T-helper 22 cell (primary cell): ENCODE measurements at places on chromosomes 2 and 18.

GRCh38 chr2:202038471-202039277, 5.0 kb downstream of the FZD7 start:
- DNase-seq, result no peak

DNA sequence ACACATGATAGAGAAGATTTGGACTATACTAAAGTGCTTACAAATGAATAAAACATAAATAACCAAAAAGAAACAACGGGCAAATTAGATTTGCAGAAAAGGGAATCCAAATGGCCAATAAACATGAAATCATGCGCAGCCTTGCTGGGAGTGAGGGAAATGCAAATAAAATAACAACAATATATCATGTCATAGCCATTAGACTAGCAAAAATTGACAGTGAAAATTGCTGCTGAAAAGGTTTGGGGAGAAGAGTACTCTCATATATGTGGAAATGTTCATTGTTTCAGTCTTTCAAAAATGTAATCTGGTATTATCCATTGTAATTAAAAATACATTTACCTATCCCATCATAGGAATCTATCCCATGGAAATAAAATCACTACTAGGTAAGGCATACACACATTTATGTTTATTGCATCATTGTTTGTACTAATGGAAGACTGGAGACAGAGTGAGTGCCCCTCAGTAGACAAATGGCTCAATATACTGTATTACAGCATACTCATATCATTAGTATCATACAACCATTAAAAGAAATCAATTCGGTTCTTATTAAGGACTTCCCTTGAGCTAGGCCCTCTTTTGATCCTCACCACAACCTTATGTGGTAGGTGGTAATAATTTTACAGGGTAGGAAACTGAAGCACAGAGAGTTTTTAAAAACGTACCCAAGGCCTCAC, 94.1 kb upstream of the MSTN start:
- no peak for DNase-seq

GRCh38 chr2:30127016-30127893, 19.6 kb upstream of the YPEL5 start:
- no peak for DNase-seq

GRCh38 chr2:227464361-227464760, 7.6 kb upstream of the AGFG1 start:
- DNase-seq, result no peak

GRCh38 chr2:224711381-224711780, 4.8 kb downstream of the CCDC195 start:
- no peak for DNase-seq

DNA sequence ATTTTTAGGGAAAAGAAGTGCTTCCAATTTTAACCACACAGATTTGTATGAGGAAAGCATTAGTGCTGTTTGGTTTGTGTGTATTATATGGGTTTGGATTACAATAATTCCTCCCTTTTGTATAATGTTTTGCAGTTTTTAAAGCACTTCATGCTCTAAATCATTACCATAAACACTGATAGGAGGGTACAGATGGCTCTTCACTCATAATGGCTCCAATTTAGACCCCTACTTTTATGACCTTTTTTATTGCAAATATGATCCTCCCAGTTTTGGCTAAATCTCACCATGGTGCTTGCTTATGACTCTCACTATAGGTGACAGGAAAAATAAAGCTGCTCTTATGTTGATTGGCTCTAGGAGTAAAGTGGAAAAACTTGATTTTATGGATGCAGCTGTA, 23.8 kb upstream of the TMEM17 start:
- DNase-seq, result no peak

- DNase-seq, result no peak
Measured at GRCh38 chr2:9885036-9885684, 41.9 kb downstream of the TAF1B start.

GRCh38 chr2:239566995-239567568, 166.3 kb upstream of the HDAC4 start:
- DNase-seq, result no peak

DNA sequence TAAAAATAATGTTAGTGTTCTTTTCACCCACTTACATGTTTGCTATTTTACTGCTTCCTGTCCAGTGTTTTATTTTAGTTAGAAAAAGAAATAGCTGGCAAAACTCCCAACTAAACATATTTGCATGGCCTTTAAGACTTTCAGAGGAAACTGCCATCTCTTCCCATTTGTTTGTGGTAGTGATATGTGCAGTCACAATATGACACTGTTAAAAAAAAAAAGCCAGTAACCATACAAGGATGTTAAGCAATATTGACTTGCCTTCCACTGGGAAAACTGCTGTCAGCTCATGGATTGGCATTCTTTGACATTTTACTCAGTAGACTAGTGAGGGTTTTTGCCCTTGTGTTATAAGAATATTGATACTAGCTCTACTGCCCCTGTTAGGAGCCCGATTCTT, 29.1 kb downstream of the XIRP2 start:
- DNase-seq, result no peak

- DNase-seq, result no peak
Measured at GRCh38 chr2:132392221-132392620, 24.4 kb upstream of the GPR39 start.

GRCh38 chr2:53874401-53874950, 14.7 kb upstream of the GPR75 start:
- DNase-seq, result no peak

GRCh38 chr2:65370387-65371073, 61.9 kb downstream of the SPRED2 start:
- DNase-seq, result no peak

GRCh38 chr2:86704459-86704971, 15.6 kb upstream of the RMND5A start:
- DNase-seq, result no peak

DNA sequence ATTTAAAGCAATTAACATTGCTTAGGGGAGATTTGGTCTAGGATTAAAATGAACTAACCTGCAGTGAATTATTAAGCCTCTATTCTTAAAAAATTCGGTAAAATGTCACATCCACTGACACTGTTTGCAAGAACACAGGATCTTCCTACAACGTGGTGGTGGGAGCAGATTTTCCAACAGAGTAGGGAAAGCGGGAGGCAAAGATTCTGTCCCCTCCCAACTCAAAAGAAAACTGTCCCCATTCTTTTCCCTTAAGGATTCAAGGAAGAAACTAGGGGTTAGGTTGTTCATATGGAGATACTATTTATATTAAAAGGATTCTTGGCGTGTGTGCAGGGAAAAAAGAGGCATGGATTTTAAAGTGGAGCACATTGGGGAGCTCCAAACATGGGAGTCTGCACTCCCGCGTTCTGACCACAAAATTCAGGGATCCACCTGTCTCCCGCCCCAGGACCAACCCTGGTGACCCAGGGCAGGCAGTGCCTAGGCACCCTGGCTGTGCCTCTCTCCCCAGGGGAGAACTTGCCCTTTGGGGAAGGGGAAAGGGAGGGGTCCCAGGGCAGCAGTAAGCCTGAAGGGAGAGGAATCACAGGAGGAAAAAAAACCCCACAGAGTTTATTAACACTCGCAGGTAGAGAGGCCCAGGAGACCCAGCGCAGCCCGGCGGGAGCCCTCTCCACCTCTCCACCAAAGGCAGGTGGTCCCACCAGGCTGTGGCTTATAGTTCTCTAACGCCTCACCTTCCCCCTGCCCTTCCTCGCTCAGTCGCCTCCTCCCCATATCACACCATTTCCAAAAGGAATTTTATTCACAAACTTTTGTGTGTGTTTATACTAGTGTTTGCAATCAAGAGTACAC, 2.3 kb downstream of the PTGR3 start:
- DNase-seq, result no peak

DNA sequence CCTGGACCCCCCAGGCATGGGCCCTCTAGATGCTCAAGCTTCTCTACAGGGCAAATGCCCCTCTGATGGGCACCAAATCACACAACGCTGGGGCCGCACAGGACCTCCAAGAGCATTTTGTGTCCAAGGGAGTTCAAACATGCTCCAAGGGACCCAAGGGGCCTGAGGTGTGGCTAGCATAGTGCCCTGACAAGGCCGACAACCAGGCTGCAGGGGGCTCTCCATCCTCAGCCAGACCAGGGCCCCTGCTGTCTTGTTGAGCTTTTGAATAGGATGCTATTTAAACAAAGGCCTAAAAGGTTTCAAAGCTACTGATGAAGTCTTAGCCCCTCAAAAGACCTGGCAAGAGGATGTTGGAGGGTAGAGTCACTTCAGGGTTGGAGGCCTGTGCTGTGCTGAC, 33.1 kb downstream of the EN1 start:
- no peak for DNase-seq

DNA sequence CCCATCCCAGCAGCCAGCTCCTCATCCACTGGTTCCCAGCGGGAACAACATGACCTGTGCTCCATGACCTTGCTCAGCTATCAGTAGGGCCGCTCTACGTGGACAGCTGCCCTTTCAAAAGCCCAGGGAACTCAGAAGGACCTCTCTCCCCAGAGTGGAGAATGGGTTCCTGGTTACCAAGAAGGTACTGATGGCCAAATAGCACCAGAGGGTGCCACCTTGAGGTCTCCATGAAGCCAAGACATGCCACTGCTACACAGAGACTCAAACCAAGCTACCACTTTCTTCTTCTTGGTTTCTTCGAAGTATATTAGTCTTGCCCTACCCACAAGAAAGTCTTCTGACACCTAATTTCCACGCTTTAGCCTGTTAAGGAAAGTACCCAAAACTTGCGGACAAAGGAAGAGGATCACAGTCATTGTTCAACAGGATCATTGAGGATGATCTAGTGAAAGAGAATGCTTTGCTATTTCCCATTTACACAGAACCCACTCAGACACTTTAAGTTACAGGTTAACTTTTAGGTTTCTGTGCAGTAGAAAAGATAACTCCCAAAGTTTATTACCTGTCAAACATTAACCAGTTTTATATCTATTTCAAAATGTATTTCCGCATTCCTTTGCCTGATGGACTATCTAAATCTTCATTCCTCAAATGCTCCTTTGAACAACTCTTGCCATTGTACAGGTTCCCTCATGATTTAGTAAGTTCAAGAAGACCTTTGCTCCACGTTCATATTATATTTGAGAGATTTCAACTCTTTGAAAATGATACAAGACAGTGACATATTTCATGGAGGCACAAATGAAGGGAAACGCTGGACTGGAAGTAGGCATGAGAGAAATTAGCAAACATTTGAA, 102.2 kb downstream of the ALPK2 start:
- no peak for DNase-seq

DNA sequence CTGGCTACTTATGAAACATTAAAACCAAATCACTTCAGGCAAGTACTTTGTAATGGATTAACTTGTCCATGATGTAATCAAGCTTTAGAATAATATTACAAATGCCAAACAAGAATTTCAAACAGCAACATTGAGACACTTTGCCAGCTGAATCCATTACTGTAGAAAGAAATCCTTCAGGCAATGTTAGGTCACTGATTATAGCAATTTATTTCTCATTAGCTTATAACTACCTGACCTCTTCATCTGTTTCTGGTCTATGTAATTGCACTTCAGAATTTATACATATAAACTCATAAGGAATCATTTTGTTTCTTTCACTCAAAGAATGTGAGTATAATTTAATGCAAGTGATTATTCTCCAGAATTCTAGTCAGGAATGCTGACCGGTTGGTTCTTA, 692.6 kb upstream of the TMEFF2 start:
- no peak for DNase-seq

DNA sequence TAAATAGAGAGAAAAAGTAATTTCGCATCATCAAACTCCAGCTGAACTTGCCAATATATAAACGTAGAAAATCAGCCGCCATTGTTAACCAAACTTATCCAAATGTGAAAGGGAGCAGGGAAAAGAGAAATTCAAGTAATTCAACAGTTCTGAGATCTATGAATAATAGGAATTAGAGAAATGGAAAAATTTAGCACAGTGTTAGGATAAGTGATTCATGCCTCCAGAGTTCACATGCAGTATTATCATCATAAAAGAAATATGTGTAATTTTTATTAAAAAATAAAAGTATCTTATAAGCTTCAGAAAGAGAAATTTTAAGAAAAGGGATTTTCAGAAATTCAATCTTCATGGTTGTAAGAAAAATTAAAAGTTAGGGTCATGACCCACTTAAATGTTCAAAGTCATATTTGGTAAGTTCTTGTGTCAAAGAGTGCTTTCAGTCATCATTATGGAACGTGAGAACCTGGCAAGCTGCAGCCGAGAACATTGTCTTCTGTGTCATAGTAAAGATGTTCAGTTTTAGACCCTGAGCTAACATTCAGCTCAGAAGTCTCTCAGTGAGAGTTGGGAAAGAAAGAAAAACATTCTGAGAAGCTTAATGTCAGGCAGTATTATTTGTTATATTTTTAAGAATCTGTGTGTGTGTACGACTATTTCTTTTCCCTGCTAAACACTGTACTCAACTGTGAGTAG, 414.3 kb upstream of the RGPD4 start:
- no peak for DNase-seq

- DNase-seq, result no peak
Measured at GRCh38 chr2:203756161-203756560, 49.7 kb downstream of the CD28 start.

DNA sequence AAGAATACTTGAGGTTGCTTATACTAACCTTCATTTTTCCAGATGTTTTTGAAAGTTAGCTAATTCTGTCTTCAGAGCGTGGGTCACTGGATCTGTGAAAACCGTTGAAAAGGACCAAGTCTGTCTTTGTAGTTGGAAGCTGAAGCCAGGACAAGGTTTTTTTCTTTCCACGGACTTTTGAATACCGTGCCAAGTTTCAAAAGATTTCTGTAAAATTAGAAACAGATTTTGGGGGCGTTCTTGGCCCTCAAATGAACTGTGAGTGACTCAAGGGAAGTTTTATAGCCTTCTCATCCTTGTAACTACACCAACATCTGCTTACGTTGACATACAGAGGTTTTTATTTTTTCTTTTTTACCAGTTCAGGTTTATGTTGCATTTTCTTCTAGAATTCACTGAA, at the start of gene FAP:
FAP (minus strand) TSS at position 152 of the 400 bp plus-strand sequence; CDS start at position 34, 118 bp downstream.
- DNase-seq, result no peak
